Activated CD8-positive, alpha-beta T cell treated with anti-CD3 and anti-CD28 coated beads for 36 hours (primary cell): ENCODE measurements at places on chromosomes 11 and 22. TPM values are rescaled to one million over a fixed set of nuclear protein-coding genes. Genes with fewer than 3 reads are reported as not detected.

The C11orf21 gene
- total RNA-seq, result 2.2 TPM

DNA sequence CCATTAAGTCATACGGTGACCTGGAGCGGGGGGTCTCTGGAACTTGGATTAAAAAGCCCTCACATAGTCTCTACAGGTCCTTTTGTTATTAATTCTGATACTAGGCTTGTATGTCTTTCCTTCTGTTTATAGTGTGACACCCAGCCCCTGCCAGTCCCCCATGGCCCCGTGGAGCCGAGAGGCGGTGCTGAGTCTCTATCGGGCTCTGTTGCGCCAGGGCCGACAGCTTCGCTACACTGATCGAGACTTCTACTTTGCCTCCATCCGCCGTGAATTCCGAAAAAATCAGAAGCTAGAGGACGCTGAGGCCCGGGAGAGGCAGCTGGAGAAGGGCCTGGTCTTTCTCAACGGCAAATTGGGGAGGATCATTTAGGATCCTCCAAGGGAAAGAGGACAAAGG is 2.0 kb downstream of the MIEF1 start:
- DNase-seq, result no peak
- no peak overlapping the region for H3K27ac ChIP-seq
- H3K4me1 ChIP-seq, result peaks cover 37% of the 10 kb centered on the region
- peak overlapping the region; percentile 80 for H3K4me3 ChIP-seq
- peaks cover 47% of the 10 kb centered on the region for H3K36me3 ChIP-seq
- H3K27me3 ChIP-seq, result no peaks in the 10 kb centered on the region

DNA sequence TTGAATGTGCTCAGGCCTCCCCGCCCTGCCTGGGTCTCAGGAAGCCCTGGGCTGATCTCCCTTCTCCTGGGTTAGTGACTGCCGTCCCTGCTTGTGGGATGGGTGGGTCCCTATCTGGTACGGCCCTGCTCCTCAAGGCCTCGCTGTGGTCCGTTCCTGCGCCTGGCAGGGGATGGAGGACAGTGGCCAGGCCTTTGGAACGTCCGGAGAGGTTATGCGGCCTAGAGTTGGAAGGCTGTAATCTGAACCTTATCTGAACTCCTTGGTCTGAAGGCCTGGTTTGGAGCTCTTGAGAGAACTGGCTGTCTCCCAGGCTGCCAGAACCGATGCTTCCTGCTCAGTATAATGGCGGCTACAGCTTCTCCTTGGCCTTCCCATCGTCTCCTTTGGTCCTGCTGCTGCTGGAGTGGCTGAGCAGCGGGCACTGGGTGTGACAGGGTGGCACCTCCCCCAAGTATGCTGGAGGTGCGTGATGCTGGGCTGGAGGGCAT is 72.8 kb downstream of the FLI1 start:
- H3K27me3 ChIP-seq, result no peaks in the 10 kb centered on the region
- H3K4me3 ChIP-seq, result no peak overlapping the region
- no peak for DNase-seq
- H3K36me3 ChIP-seq, result peaks cover 35% of the 10 kb centered on the region
- H3K27ac ChIP-seq, result no peak overlapping the region
- peaks cover 12% of the 10 kb centered on the region for H3K4me1 ChIP-seq

The FUT4 gene
- 3.9 TPM for total RNA-seq

DNA sequence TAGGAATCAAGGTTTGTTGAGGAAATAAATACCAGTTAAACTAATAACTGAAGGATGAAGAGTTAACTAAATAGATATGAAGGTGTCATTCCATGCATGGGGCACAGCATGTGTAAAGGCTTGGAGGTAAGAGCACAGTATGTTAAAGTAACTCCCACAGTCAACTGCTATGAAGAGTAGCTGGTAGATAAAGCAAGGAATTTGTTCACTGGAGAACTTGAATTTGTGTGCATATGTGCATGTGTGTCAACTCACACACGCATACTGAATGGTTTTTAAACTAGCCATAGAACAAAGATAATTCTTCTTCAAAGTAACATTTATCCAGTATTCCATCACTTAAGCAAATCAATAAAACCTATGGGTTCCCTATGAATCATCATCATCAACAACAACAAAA is 135.9 kb downstream of the FAM76B start:
- no peak overlapping the region for H3K27ac ChIP-seq
- peaks cover 3% of the 10 kb centered on the region for H3K4me1 ChIP-seq
- no peak overlapping the region for H3K4me3 ChIP-seq
- peaks cover 3% of the 10 kb centered on the region for H3K27me3 ChIP-seq
- H3K36me3 ChIP-seq, result no peaks in the 10 kb centered on the region
- DNase-seq, result no peak

GRCh38 chr11:72589802-72590761 is 84.1 kb downstream of the PDE2A start:
- peak overlapping the region; percentile 48 for H3K4me3 ChIP-seq
- peaks cover 38% of the 10 kb centered on the region for H3K4me1 ChIP-seq
- no peaks in the 10 kb centered on the region for H3K36me3 ChIP-seq
- no peak overlapping the region for H3K27ac ChIP-seq

- no peaks in the 10 kb centered on the region for H3K27me3 ChIP-seq
- no peak overlapping the region for H3K27ac ChIP-seq
These were observed 52.9 kb downstream of the SYTL2 start for GRCh38 chr11:85758026-85758425.

DNA sequence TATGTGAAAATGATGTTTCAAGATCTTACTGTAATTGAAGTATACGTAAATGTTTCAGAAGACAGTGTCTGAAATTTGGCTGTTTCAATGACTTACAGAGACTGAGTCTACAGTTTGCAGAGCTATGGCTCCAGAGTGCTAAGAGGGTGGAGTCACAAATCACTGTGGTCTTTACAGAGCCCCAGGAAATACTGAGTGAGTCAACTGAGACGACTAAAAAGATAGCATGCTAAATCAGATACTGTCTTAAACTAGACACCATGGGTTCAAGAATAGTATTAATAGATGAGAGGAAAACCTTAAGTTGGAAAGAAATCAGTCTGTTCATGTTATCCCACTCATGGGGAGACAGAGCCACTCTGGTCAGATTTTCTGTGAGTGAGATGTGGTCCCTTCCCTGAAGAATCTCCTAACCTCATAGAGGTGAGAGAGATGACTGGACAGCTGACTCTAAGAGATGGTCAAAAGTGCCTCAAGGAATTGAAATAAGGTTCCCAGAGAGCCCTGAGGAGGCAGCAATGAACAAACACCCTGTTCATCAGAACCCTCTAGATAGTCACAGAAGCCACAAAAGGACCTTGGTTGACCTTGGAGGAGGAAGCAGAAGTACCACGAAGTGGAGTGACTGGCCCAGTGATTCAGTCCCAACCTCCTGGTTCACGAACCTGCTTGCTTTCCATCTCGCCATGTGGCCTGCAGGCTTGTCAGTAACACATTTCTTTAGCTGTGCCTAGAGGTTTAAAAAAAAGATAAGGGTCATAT is 30.2 kb downstream of the C11orf91 start:
- no peaks in the 10 kb centered on the region for H3K36me3 ChIP-seq
- peaks cover 4% of the 10 kb centered on the region for H3K27me3 ChIP-seq
- no peaks in the 10 kb centered on the region for H3K4me1 ChIP-seq
- DNase-seq, result peak; percentile 4

GRCh38 chr11:69542314-69543168 is 61.1 kb downstream of the LINC01488 start:
- peaks cover 14% of the 10 kb centered on the region for H3K4me1 ChIP-seq
- no peak overlapping the region for H3K4me3 ChIP-seq
- H3K27ac ChIP-seq, result no peak overlapping the region
- no peak for DNase-seq

DNA sequence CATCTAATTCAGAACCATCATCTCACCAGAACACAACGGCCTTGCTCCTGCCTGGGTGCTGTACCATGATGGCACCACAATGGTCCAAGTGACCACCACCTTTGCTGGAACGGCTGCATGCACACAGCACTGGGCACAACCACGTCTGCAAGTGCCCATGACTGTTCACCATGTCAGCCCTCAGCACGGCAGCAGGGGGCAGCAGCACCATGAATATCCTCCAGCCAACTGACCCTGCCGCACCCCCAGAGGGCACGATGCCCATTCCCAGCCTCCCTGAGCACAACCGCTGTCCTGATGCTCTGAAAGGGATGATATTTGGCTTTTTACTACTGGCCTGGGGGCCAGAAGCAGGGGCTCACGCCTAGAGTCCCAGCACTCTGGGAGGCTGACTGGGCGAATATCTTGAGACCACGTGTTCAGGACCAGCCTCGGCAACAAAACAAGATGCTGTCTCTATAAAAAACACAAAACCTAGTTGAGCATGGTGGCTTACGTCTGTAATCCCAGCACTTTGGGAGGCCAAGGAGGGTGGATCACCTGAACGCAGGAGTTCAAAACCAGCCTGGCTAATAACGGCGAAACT is 25.7 kb downstream of the DRD4 start:
- peak; percentile 70 for DNase-seq
- no peak overlapping the region for H3K27ac ChIP-seq
- no peaks in the 10 kb centered on the region for H3K27me3 ChIP-seq
- H3K4me1 ChIP-seq, result no peaks in the 10 kb centered on the region
- H3K36me3 ChIP-seq, result peaks cover 8% of the 10 kb centered on the region

The PYGM gene
- 3.3 TPM for total RNA-seq

DNA sequence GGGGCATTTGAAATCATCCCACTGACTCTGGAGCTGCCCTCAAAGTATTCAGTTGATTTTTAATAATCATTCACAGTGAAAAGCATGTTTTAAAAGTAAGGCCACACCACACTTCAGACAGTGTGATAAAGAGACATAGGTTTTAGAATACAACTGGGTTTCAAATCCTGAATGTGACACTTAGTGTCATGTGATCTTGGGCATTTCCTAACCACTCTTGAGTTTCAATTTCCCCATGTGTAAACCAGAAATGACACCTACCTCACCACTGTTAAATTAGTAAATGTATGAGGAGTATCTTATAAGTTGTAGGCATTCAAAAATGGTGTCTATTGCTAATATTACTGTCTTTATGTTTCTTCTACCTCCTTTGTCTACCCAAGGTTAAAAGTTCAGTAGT is 5.4 kb downstream of the TMEM123 start:
- no peaks in the 10 kb centered on the region for H3K27me3 ChIP-seq
- peak overlapping the region; percentile 49 for H3K4me3 ChIP-seq
- H3K4me1 ChIP-seq, result peaks cover 76% of the 10 kb centered on the region
- no peak for DNase-seq
- peaks cover 90% of the 10 kb centered on the region for H3K36me3 ChIP-seq

The PSMC3 gene
- total RNA-seq, result 137 TPM

- H3K4me1 ChIP-seq, result peaks cover 31% of the 10 kb centered on the region
- no peaks in the 10 kb centered on the region for H3K36me3 ChIP-seq
- no peaks in the 10 kb centered on the region for H3K27me3 ChIP-seq
- DNase-seq, result no peak
- H3K27ac ChIP-seq, result no peak overlapping the region
- no peak overlapping the region for H3K4me3 ChIP-seq
These were observed 26.5 kb downstream of the MYO7A start for GRCh38 chr11:77154381-77155081.

DNA sequence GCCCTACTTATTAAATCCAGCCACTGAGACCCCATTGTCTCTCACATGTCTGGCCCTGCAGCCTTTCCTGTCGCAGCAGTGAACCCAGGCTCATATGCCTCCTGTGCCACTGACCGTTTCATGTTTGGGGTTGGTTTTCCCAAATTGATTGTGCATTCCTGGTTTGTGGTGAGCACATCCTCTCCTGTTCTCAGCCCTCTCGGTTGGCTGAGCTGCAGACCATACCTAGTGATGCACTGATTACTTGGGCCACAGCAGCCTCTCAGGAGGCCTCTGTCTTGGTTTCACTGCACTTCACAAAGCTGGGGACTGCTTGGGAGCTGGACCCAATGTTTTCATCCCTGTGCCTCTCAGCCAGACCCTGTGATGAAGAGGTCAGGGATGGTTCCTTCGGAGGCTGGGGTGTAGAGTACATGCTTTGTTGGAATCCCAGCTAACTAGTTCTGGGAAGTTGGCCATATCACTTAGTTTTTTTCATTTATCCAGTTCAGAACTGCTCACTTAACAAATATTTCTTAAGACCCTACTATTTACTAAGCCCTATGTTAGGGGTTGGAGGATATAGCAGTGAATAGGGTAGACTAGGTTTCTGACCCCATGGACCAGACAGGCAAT is 30.9 kb downstream of the PARVA start:
- H3K36me3 ChIP-seq, result no peaks in the 10 kb centered on the region
- no peak for DNase-seq
- no peak overlapping the region for H3K27ac ChIP-seq
- H3K27me3 ChIP-seq, result peaks cover 2% of the 10 kb centered on the region
- no peak overlapping the region for H3K4me3 ChIP-seq
- no peaks in the 10 kb centered on the region for H3K4me1 ChIP-seq

DNA sequence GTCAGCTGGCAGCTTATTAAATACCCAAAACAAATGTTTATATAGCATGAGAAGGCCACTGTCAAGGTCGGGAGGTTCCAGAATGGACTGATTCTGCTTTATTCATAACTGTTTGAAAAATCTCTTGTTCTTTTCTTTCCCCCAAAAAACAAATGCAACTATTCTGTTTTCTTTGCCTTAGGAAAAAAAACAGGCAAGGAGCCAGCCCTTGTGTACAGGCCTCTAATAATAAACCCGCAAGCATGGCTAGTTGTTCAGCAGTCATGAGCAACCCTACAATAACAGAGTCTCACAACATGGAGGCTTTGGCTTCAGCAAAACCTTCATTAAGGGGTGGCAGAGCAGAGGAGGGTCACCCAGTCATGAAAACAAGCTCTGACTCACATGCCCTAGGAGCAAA is 191.7 kb downstream of the KIRREL3 start:
- H3K4me1 ChIP-seq, result no peaks in the 10 kb centered on the region
- H3K27ac ChIP-seq, result no peak overlapping the region
- H3K4me3 ChIP-seq, result no peak overlapping the region
- H3K36me3 ChIP-seq, result no peaks in the 10 kb centered on the region
- no peak for DNase-seq

The RFPL1 gene
- not detected for total RNA-seq

GRCh38 chr11:122046846-122047245 is 69.2 kb downstream of the BLID start:
- DNase-seq, result no peak
- no peaks in the 10 kb centered on the region for H3K36me3 ChIP-seq
- H3K27ac ChIP-seq, result no peak overlapping the region

The P2RY2 gene
- not detected for total RNA-seq

DNA sequence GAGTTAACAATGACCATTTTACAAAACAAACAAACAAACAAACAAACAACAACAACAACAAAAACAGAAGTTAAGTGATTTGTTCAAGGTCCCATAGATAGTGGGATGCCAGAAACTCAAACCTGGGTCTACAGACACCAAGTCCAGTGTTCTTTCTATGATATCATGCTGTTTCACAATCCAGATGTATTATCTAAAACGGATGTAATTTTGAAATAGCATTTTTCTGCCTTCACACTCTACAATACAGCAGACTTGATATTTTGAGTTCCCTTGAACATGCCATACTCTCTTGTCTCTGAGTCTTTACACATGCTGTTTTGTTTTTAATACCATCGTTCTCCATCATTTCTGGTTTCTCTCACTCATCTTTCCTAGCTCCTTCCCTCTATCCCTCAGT is 104.5 kb downstream of the RELT start:
- H3K4me1 ChIP-seq, result no peaks in the 10 kb centered on the region
- no peaks in the 10 kb centered on the region for H3K27me3 ChIP-seq
- DNase-seq, result no peak

- no peak for DNase-seq
- H3K27ac ChIP-seq, result no peak overlapping the region
- no peaks in the 10 kb centered on the region for H3K36me3 ChIP-seq
- H3K4me1 ChIP-seq, result no peaks in the 10 kb centered on the region
These were observed 280.7 kb upstream of the CADM1 start for GRCh38 chr11:115784796-115785521.

The FGF19 gene
- total RNA-seq, result not detected

- no peak for DNase-seq
- H3K27ac ChIP-seq, result no peak overlapping the region
- H3K4me1 ChIP-seq, result peaks cover 4% of the 10 kb centered on the region
- no peak overlapping the region for H3K4me3 ChIP-seq
- no peaks in the 10 kb centered on the region for H3K36me3 ChIP-seq
These were observed 34.6 kb downstream of the DKK3 start for GRCh38 chr11:11973866-11974265.
